ENCODE measurements at places on chromosomes 1 and 21.

- DNase-seq: no peak
Observed at GRCh38 chr1:208256091-208256490, 11.9 kb upstream of the PLXNA2 start.

- no peak for DNase-seq
Observed at GRCh38 chr1:34617321-34618118, 137.3 kb upstream of the GJB5 start.

DNA sequence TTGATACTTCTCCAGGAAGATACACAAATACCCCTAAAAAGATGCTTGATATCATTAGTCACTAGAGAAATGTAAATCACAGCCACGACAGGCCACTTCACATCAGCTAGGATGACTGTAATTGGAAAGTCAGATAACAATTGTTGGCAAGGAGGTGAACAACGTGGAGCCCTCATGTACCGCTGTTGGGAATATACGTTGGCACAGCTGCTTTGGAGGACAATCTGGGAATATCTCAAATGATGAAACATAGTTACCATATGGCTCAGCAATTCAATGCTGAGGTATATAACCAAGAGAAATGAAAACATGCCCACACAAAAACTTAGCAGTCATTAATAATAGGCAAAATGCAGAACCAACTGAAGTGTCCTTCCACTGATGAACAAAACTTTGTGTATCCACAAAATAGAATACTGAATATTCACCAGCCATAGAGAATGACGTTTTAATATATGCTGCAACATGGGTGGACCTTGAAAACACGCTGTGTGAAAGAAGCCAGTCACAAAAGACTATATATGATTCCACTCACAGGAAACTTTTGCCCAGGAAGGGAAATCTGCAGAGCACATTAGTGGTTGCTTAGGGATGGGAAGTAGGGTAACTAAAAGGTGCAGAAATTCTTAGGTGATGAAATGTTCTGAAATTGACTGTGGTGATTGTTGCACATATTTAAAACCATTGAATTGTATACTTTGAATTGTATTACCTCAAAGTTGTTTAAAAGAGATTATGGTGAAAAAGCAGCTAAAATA is 95.4 kb downstream of the AHCTF1 start:
- DNase-seq: no peak

- DNase-seq: no peak
Observed at GRCh38 chr1:222889440-222889839, 74.6 kb downstream of the DISP1 start.

GRCh38 chr1:66446261-66447001 is 87.5 kb upstream of the SGIP1 start:
- peak; percentile 46 for DNase-seq

- DNase-seq: no peak
Observed at GRCh38 chr1:207405814-207406213, 48.3 kb upstream of the CR2 start.

DNA sequence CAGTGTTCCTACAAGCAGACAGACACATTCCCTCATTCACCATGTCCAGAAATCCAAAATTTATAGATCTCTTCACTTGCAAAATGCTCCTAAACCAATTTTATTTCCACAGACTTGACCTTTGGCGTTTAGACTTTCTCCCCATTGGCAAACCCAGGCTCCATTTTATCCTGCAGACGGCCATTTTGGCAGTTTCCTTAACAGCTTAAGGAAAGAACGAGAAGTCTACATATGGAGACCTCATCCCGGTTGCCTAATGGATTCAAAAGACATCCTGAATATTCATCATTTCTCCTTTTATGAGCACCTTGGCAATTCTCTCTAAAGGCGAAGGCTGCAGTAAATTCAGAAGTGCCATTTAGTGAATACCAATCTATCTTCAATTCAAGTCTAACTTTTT is 132.9 kb downstream of the HLX start:
- no peak for DNase-seq

DNA sequence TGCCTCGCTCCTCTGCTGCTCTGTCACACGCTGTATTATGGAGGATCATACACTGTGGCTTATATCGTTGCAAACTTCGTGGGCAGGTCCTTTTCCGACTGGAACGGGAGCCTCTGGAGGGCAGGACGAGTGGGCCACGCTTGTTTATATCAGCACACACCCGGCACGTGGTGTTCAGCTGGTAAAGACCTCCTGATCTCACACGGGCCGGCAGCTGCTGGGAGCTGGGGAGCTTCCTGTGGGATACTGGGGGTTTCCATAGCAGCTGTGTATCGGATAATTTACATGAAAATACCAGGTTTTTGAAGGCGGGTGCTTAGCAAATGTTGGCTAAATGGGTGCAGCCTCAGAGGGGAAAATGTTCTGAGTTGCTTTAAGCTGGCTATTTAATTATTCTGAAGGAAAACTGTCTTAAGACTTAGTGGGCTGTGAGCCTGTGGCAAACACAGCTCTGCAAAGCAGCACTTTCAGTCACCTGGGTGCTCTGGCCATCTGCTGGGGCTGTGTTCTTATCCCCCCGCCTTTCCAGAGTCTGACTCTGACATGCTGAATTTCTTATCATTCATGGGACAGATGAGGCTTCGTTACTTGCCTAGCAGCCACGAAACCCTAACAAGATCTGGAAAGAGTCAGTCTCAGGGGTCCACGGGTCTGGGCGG is 103.6 kb upstream of the GCLM start:
- DNase-seq: no peak

- DNase-seq: peak; percentile 63
Observed at GRCh38 chr1:117754061-117754969, 148.5 kb downstream of the TENT5C start.

GRCh38 chr1:201051399-201051798 is 27.9 kb upstream of the KIF21B start:
- DNase-seq: no peak

- no peak for DNase-seq
Observed at GRCh38 chr1:77038000-77038399, 170.7 kb downstream of the ST6GALNAC5 start.

DNA sequence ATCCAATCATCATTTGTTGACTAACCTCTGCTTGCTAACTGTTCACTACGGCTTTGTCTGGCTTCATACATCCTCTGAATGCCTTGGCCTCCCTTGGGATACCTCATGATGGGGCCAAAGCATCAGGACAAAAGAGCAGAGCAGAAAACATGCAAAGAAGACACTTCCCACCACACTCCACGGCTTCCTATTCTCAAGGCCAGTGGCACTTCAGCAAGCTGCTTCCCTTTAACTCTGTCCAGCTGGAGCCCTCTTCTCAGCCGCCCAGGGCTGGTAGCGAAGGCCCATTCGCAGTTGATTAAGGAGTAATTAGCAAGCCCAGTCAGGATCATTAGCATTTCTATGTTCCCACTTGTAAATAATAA is 224.3 kb upstream of the FGGY start:
- DNase-seq: no peak

DNA sequence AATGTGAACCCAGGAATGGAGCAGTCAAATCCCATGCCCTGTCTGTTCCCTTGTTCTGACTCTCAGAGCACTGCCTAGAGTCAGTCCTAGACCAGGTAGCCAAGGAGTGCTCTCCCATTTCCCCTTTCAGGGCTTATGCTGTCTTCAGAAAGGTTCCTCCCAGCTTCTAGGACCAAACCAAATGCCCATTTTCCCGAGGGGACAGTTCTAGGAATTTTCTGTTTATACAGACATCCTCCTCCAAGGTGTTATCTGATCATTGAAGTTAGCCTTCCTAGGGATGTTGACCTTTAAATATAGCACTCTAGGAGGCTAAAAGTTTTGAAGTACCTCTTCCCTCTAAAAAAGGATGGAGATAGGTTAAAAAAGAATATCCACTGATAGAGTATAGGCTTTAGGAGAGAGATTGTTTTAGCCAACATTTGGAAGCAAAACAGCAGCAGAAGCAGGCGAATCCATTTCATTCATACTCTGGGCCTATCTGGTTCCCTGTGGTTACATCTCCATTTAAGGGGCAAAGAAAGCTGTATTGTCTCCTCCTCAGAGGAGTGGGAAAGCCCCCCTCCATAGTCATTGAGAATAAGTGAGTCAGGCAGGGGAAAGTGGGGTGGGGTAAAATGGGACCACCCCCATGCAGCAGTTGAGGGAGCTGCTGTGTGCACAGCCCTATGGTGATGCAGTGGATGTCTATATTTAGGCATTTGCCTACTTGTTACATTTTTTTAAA is 126.5 kb downstream of the SPATA46 start:
- no peak for DNase-seq

DNA sequence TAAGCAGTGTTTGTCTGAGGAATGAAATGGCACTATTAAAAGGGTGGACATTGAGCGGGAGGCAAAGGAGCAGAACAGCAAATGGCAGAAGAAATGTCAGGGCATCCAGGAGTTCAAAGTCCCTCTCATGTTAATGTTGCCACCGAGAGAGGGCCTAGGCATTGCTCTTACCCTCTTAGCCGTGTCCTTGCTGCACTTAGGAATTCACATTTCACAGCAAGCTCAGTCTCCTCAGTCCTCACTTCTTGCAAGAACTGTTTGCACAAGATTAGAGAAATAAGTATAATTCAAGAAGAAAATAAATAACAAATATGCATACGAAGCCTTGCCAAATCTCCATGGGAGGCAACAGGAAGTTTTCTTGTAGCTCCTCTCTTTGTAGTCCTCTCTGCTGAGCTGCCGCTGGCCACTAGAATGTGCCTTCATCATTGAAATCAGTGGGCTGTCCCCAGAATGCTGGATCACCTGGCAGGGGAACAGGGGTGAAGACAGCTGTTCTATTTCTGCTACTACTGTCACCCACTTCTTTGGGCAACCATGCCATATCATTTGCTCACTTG is 205.8 kb downstream of the ZNF326 start:
- DNase-seq: no peak

- no peak for DNase-seq
Observed at GRCh38 chr1:82695443-82695842, 894.7 kb downstream of the ADGRL2 start.

DNA sequence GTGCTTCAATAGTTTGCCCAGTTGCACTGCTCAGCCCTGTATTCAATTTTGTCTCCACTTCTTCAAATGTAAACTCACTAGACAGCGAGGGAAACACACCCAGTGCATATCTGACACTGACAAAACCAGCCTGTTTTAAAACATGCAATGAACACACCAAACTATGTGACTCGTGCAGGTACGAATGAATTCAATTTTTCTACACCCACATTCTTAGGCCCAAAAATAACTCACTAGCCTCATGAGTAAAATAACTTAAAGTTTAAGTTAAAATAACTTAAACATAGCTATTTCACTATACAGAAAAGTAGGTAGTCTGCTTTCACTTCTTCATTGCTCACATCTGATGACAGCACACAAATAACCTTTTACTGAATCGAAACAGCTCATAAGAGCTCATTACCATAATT is 21.1 kb downstream of the TTC13 start:
- no peak for DNase-seq

GRCh38 chr1:201192261-201192788 is 1.7 kb downstream of the IGFN1 start:
- DNase-seq: no peak

DNA sequence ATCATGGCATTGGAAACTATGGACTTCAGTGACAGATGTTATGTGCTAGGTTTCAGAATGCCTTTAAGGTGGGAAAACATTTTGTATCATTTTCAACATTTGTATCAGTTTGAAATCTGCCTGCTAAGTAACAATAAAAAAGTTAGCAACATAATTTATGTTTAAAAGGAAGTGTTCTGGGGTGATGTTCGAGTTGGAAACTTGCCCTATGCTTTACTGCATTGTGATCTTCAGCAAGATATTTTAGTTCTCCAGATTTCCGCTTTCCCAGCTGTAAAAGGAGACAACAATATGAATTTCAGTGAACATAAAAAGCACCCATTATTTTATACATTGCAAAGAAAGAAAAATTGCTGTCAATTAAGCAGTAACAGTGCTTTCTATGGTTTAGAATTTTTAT is 187.4 kb downstream of the DISC1 start:
- no peak for DNase-seq

Measured in CD4-positive, alpha-beta T cell treated with Interleukin-1 beta for 1 hour (primary cell).